ENCODE measurements at places on chromosomes 2 and 18.

GRCh38 chr18:54284535-54284934 is 15.2 kb downstream of the POLI start:
- no peak for DNase-seq

DNA sequence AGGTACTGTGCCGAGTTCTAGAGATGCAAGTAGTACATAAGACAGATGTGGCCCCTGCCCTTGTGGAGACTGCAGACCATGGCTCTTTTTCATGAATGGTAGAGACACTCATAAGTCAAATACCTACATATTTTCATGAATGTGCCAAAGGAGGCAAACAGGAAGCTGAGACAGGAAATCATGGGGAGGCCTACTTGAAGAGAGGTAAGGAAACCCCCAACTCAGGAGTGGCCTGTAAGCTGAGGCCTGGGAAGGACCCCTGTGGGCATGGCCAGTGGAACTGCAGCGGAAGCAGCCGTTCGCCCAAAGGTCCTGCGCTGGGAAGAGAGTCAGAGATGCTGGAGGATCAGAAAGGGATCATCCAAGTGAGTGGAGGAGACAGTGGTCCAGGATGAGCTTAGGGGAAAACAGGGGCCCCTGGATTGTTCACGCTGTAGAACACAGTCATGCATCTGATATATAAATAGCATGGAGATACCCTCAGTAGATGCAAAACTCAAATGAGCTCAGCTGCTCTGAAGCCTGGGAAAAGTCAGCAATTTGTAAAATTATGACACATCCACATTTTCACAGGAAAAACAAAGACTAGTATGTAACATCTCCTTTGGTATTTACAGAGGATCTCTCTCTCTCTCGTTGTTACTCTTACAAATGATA is 228.9 kb downstream of the NEDD4L start:
- no peak for DNase-seq

GRCh38 chr2:176142281-176142680 is 9.1 kb upstream of the HOXD4 start:
- DNase-seq: no peak

DNA sequence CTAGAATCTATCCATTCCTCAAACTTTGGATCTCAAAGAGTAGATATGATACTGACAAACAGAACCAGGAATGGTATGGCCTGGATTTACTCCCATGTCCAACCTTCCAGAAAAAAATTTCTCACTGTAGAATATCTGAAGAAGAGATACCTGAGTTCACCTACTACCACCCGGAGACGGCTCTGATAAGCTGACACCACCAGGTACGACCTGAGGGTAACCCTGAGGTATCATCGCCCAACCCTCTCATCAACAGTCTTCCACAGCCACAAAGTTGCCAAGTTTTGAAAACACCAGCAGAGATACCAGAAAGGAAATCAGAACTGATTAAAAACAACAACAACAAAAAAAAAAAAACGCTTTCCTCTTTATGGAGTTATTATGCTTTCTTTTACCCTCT is 102.9 kb downstream of the LRP2 start:
- no peak for DNase-seq

DNA sequence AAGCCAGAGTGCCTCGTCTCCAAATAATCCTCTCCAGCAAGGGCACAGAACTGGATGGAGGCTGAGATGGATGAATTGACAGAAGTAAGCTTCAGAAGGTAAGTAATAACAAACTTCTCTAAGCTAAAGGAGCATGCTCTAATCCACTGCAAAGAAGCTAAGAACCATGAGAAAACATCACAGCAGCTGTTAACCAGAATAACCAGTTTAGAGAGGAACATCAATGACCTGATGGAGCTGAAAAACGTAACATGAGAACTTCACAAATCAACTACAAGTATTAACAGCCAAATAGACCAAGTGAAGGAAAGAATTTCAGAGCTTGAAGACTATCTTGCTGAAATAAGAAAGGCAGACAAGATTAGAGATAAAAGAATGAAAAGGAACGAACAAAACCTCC is 32.3 kb downstream of the WDPCP start:
- DNase-seq: no peak

DNA sequence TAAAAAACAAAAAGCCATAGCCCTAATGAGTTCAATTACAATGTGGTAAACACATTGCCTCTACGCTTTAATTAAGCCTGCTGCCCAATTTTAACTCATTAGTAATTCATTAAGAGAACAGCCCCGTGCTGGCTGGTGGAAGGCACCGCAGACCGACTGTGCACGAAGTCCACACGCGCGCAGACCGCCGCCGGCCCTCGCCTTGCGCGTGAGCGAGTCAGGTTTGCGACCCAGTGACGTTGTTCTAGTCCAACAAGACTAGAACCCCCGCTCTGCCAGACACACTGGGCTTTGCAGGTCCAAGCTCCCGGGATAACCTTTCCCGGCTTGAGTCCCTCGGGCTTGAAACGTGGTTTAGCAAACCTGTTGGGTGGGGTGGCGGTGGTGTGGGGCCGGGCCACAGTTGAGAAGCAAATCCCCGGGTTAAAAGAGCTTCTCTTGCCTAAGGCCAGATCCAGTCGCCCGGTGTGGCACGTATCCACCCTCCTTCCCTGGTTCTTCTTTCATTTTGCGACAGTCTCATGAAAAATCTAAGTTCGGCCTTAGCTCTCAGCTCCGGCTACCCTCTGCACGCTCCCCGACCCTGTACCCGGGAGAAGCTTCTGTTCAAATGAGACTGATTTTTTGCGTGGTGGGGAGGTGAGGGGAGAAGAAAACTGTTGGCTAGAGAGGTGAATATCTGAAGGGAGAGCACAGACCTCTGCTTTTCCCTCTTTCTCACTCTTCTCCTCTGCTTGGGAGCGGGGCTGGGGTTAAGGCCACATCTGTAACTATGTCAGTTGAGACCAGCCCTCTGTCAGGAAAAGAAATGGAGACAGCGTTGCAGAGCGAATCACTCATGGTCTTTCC is 11.1 kb upstream of the SKOR2 start:
- no peak for DNase-seq

DNA sequence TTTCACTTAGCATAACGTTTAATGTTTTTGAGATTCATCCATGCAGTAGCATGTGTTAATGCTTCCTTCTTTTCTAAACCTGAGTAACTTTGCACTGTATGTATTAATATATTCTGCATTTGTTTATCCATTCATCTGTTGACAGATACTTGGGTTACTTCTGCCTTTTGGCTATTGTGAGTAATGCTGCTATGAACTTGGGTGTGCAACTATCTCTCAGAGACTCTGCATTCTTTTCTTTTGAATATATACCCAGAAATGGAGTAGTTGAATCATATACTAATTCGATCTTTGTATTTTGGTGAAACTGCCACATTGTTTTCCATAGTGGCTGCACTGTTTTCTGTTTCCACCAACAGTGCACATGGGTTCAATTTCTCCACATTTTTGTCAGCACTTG is 128.3 kb downstream of the SH3BP4 start:
- no peak for DNase-seq

DNA sequence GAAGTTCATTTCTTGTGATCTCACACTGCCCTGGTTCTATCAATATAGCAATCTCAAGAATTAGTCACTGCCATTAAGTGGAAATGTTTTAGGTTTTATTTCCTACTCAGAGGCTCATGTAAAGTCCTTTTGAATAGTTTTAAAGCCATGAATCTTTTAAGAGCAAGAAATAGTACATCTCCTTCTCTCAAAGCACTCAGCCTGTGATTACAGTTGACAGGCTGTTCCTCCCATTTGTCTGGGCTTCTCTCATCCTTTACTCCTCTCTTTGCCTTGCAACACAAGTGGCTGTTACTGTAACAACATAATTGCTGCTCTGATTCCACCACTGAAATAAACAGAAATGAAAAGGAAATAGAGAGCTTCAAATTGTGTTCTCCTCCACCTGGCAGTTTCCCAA is 18.4 kb downstream of the GRP start:
- DNase-seq: no peak

GRCh38 chr18:74378179-74378682 is 62.6 kb downstream of the C18orf63 start:
- peak; percentile 34 for DNase-seq

All from left forelimb (tissue), 1 donor.